HFFc6 (cell line): ENCODE measurements at places on chromosomes 7 and 10.

- no peak for DNase-seq
These were observed 22.3 kb downstream of the ZNF518A start for GRCh38 chr10:96152437-96152836.

DNA sequence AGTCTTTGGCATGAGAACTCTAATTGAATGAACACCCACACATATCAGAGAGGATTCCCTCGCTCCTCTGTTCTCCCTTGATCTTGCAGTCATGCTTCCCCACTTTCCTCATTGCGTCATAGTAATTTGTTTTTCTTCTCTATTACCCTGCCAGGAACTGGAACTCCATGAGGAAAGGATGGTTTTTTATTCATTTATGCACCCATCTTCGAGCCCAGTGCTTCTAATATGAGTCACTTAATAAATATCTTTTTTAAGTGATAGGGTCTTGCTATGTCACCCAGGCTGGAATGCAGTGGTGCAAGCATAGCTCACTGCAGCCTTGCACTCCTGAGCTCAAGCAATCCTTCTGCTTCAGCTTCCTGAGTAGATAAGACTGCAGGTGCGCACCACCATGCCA, 83.5 kb downstream of the OTUD1 start:
- no peak for DNase-seq

DNA sequence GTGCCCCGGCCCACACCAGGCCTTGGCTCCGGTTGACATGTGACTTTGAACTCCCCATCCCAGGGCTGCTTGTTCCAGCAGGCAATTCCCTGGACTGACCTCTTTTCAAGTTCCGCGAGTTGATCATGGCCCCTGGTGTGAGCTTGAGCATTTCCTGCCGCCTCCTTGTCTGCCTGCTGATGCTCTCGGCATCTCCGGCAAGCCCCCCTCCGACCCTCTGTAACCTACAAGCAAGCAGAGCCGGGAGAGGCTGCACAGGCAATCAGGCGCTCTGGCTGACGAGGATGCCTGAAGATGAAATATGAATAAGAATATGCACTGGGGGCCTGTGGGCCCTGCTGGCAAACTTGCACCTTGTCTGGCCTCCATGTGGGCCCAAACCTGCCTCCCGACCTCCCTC, 304.9 kb upstream of the MKI67 start:
- DNase-seq = no peak

- no peak for DNase-seq
These were observed 4.0 kb upstream of the ADIRF start for GRCh38 chr10:86964061-86964846.

DNA sequence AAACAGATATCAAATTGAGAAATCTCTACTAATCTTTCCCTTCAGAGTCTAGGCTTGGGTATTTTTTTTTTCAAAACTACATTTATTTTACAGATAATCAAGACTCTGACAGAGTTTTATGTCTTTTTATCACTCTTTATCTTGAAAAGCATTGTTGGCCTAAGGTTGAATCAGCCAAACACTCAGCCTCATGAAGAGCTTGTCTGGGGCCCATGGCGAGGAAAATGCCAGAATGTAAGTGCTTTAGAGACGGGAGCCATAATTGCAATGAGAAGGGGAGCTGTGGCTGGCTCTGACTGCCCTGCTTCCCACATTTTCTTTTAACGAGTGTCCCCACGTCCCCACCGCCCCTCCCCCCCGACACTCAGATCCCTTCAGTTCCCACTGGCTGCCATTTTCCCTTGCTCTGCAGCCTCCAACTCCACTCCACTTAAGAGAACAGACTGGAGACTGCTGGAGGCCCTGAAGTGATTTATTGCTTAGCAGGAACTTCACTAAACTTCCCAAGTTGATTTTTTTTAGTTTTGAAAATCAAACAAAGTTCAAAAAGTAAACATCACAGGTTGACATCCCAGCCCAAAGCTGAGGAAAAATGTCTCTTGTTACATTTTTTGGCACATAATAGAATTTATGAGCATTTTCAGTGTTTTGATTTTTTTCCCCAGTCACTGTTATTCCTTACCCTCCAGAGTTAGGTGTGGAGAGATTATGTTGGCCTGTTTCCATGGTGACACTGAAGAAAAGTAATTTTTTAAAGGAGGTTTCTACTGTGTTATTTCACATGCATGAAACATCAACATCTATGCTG, 637.5 kb upstream of the GALNT17 start:
- no peak for DNase-seq
